ENCODE measurements at places on chromosomes 7 and 10. TPM values are rescaled to one million over a fixed set of nuclear protein-coding genes. Genes with fewer than 3 reads are reported as not detected.

DLX5 gene
- total RNA-seq, result 0.33 TPM

AGAP9 gene
- total RNA-seq, result 4.0 TPM

GNAT3 gene
- total RNA-seq, result not detected

ICA1 gene
- 0.13 TPM for total RNA-seq

VWA2 gene
- not detected for total RNA-seq

SOSTDC1 gene
- not detected for total RNA-seq
